GM12864 (cell line): ENCODE measurements at places on chromosomes 7 and 10.

DNA sequence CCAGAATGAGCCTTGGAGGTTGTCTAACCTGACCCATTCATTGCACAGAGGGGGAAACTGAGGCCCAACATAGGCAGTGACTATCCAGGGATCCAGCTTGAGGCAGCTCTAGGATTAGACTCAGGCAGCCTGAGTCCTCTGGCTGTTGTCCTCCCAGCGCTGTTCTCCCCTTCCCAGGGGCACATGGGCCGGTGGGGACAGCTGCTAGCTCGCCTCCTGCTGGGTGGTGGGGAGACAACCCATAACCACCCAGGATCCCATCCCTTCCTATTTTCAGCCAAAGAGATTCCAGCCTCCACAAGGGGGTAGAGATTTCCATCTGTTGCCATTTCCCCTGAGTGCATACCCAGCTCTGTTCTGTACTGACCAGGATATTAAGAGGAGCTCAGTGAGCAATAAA is 145.1 kb upstream of the GPR26 start:
- no peak for DNase-seq

DNA sequence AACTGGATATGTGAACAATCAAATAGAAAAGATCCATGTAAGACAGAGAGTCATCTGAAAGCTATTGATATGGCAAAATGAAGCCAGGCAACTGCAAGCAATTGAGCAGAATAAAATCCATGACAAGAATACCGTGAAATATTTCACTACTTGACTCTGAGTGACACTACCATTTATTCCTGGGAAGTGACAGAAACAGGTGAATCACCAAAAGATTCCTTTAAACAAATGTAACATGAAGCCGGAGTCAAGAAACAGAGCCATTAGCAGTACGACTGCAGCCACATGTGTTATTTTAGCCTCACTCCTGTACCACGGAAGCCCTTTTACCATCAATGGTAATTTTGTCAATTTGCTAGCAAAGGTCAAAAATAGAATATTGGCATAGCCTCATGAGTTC is 197.7 kb upstream of the POT1 start:
- DNase-seq: no peak

DNA sequence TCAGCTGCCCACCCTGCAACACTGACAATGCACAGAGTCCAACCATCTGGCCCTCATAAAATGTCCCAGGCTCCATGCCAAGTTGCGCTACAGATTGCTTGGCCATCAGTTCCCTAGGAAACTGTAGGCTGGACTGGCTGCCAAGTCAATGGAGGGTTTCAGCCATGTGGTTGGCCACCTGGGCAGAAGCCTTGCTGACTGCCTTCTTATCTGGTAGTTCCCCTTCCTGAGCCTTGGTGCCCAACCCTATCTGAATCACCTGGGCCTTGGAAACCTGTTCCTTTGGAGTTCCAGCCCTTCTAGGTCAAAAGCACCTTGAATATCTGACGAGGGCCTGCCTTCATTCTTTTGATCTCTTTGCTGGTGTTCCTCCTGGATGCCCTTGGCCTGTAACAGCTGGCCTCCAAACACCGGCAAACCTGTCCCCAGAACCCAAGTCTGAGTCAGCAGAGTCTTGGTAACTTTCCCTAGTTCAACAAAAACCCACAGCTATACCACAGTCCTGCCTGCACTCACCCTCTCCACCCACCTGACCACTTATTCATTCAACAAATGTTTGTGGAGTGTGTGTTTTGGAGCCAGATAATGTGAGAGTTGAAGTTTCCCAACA is 37.4 kb upstream of the KDM7A start:
- no peak for DNase-seq

DNA sequence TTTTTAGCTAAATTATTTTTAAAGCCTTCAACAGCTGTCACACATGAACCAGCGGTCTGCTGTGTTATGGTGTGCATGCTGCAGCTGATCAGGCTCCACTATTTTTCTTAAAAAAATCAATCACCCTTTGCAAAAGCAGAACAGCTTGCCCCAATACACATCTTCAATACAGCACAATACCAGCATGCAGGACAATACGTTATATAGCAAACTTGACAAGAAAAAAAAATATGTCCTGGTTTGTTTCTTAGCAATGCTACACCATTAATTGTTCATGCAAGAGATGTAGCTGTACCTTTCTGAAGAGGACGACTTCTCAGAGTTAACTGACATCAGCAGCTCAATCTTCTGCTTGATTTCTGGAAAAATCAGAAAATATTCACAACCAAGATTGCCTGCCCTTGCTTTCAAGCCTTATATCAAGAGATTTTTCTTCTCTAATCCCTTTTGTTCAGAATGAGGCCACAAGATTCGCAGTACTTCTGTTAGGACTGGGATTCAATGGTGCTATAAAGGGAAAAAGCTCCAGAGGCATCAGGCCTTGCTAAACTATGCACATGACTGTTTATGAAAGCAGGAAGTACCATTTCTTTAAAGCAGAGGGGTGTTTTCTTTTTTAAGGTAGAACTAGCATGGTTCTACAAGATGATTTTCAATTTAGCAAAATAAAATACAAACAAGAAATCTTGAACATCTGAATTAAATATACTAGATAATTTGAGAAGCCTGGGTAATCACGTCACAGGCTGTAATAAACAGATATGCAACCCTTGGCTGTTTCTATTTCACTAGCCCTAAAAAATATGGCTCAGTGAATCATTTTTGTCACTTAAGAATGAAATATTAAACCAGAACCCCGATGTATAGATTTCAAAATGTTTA is 120.0 kb downstream of the SRPK2 start:
- DNase-seq: no peak

- no peak for DNase-seq
Observed at GRCh38 chr10:16741540-16741939, 75.7 kb downstream of the RSU1 start.

DNA sequence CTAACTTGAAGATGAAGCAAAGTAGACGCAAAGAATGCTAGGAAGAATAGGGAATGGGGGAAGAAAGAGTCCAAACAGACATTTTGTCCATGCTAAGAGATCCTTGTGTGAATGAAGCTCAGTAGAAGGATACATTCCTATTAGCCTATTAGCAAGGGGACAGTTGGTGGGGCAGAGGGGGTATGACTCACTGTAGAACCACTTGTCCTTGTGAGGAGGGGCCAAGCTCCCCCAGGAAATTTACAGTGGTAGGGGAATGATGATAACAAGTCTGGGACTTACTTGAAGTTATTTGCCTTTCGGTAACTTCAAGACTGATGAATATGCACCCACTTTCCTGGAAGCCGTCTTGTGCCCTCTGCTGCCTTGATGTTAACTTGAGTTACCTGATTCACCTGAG is 17.2 kb upstream of the SYPL1 start:
- DNase-seq: no peak

- DNase-seq: no peak
Observed at GRCh38 chr10:72588266-72588665, 37.6 kb downstream of the MICU1 start.

DNA sequence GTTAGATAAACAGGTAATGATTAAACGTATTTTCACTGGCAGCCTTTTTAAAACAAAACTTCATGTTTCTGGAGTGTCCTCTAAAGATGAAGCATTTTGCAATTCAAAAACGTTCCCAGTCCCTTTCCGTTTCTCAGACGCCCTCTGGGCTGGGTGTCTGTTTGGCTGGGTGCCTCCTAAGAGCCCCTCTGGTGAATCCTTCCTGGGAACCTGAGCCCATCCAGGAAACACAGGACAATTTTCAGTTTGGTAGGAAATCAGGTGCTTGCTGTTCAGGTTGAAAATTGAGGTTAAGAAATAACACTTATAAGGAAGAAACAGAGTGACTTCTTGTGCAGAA is 76.7 kb downstream of the CHN2 start:
- DNase-seq: no peak

DNA sequence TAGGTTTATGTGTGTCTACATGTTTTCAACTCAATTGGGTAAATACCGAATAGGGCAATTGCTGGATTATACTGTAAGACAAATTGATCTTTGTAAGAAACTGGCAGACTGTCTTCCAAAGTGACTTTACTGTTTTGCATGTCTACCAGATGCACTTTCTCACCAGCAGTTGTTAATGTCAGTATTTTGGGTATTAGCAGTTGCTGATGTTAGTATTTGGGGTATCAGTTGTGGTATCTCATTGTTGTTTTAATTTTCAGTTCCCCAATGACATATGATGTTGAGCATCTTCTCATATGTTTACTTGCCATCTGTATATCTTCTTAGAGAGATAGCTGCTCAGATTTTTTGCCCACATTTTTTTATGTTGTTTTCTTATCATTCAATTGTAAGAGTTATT is 10.6 kb downstream of the PDE6C start:
- DNase-seq: peak; percentile 12

- no peak for DNase-seq
Observed at GRCh38 chr7:80635998-80636397, 2.4 kb upstream of the CD36 start.

DNA sequence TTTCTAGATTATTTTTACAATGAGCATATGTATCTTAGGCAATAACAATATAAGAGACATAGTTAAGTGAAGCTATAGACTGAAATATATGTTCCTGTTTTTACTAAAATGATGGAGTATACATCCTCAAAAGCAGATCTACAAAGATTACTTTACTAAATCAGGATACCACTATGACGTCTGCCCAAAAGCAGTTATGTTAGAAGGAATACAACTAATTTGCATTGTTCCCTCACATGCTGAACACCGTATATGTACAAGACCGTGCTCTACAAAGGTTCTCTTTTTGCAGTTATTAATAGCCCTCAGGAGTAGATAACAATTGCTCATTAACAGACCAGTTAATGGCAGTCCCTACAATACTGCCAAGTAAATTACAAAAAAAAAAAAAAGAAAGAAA is 137.5 kb downstream of the CD36 start:
- DNase-seq: no peak

- DNase-seq: no peak
Observed at GRCh38 chr10:99325281-99325680, 3.9 kb upstream of the CNNM1 start.

- DNase-seq: no peak
Observed at GRCh38 chr7:89145801-89146200, 350.3 kb upstream of the TEX47 start.

GRCh38 chr7:4681218-4681851 is 760 bp upstream of the FOXK1 start:
- no peak for DNase-seq

DNA sequence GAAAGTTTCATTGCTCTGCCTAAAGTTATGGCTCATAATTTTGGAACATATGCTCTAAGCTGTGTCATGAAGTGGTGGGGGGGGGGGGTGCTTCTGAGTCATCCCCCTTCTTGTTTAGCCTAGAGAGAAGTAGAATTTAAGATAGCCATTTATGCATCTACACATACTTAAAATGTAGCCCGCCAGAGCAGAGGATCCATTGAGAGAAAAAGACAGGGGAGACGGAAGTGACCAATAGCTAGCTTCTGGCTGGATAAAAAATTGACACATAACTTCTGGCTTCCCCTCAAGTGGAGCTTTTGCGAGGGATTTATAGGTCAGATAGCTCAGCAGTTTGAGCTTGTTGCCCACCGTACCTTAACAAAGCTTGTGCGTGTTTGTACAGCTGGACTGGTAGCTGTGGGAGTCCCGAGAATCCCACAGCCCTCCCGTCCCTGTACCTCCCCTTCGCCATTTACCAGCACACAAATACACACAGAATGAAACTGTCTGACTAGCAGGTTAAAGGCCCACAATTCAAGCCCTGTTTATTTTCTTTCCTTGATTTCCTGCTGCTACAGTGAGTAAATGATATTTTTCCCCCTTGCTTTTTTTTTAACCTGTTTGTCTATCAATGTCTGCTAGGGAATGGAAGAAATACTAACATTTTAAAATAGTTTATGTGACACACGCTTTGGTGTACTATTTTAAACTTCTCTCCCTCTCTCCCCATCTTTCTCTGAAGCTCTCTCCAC is 232.6 kb upstream of the FERD3L start:
- DNase-seq: no peak

DNA sequence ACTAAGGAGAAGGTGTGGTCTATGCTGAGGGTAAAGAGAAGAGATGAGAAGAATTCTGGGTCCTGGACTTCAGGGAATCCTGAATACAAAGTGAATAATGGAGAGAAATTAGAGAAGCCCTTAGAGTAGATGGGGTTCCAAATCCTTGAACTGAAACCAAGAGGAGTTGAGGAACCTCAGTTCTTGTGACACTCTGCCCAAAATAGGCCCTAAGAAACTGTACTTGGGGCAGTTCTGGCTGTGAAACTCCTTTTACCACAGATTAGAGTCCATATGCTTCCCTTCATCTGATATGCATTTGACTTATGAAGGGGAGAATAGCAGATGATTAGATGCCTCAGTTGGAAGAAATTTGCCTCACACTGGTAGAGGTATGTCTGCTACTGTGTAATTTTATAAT is 19.0 kb downstream of the TES start:
- no peak for DNase-seq

DNA sequence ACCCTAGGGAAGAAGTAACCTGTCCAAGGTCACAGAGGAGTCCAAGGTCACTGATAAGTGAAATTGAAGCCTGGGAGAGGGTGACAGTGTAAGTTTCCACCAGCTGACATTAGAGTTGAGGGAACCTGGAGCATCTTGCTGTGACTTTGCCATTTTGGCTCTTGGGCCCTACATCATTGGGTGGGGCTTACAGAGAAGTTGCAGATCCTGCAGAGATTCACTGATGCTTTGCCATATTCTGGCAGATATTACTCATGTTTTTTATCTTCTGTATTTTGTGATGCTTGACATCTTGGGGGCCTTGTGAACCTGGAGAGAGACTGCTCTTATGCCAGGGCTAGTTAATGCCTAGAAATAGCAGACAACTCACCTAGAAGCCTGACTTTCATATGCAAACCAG is 36.5 kb downstream of the SMKR1 start:
- no peak for DNase-seq

DNA sequence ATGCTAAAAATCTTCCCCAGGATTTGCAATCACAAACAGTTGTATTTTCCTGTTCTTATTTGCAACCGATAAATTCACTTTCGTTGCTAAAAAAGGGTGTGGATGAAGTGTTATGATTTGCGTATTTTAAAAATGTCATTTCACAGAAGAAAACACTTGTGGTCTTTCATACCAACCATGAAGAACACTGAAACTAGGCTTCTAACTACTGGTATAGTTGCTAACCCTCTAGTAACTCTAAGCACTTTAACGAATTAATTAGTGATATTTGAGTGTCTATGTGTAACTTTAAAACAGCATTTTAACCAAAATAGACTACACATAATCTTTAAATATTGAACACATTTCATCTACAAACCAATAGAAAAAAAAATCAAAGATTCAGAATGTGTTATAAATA is 188.1 kb upstream of the PTN start:
- DNase-seq: no peak

GRCh38 chr10:89954787-89955566 is 253.6 kb downstream of the KIF20B start:
- DNase-seq: no peak

GRCh38 chr7:143892527-143893300 is 9.3 kb downstream of the TCAF1 start:
- DNase-seq: no peak
